ENCODE measurements at places on chromosomes 2 and 18.

DNA sequence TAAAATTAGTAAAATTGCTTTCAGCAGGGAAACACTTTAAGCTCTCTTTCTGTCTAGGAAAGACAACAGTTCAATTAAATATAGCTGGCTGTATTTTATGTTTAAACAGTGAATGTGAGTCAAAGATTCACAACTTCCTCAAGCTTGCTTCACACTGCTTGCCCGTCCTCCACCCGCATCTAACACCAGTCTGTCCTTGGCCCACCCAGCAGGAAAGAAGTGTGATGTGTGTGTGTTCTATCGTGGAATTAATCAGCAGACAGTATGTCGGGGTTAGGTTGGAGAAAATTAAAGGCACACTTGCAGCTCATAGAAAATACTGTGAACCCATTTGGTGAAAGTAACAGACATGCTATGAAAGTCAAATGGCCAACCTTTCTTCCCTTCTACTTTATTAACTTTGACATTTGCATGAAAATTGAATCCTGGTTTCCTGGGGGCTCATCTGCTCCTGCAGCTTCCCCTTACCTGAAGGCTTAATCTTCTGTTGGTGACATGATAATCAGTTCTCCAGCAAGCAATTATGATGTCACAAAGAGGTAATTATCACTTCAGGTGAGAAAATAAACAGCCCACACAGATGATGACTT, 182.0 kb downstream of the UXS1 start:
- no peak for DNase-seq

DNA sequence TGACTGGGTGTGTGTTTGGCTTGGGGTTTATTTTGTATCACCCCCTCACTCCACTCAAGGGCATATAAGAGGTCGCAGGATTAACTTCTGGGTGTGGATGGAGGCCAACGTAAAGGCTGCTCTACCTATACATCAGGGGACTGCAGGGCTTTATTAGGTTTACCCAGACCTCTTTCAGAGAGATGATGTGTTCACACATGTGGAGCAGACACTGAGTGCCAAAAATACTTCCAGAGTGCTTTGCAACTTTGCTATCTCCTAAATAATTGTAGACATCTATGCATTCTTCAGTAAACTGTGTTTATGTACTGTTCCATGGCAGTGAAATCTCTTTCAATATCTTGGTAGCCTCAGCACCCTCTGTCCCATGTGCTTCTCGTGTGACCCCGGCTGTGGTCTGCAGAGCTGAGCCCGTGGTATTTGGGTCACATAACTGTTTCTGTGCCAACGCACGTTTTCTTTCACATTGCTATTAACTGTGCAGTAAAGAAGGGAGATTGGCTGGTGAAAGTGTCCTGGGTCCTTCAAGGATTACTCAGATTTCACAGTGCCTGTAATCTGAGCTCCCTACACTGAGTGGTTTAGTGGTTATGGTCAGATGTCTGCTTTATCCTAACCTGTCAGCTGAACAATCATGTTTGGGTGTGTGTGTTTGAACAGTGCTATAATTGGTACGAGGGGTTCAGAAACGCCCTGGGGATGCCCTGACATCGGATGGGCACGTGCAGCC, 208.1 kb downstream of the VAPA start:
- DNase-seq = peak; percentile 62

DNA sequence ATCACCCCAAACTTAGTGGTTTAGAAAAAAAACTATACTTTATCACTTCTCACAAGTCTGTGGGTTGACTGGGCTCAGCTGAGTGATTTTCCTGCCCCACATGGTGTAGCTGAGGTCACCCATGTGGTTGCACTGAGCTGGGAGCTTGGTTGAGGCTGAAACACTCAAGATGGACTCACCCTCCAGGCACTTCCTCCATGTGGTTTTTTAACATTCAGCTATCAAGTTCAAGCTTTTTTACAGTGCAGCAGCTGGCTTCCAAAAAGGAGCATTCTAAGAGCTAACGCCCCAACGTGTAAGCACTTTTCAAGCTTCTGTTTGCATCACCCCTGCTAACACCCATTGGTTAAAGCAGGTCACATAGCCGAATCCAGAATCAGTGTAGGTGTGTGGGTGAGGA, 105.9 kb upstream of the CREB1 start:
- no peak for DNase-seq

DNA sequence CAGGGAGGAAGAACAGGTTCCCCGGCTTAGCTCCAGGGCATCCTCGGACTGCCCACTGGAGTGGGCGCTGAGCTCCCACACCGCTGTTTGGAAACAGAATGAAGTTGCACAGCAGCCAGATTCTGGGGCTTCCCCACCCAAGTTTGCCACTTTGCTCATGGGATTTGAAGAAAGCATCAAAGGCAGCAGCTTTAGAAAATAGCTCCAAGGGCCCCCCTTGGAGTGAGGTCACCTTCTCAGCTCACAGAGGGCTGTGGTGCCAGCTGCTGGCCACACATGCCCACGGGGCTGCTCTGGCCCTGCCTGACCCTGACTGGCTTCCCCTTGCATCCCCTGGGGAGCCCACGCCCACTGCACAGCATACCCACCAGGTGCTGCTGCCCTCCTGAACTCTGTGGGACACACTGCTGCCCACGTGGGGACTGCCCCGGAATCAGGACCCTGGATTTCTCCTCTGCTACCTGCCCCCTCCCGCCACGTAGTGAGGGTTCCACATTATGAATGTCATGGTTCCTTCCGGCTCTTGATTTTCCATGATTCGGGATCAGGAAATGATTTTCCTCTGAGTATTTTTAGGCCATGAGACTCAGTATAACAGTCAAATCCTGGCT, 70.3 kb downstream of the TGOLN2 start:
- no peak for DNase-seq

- no peak for DNase-seq
Measured at GRCh38 chr18:54734059-54734458, 94.2 kb upstream of the RAB27B start.

DNA sequence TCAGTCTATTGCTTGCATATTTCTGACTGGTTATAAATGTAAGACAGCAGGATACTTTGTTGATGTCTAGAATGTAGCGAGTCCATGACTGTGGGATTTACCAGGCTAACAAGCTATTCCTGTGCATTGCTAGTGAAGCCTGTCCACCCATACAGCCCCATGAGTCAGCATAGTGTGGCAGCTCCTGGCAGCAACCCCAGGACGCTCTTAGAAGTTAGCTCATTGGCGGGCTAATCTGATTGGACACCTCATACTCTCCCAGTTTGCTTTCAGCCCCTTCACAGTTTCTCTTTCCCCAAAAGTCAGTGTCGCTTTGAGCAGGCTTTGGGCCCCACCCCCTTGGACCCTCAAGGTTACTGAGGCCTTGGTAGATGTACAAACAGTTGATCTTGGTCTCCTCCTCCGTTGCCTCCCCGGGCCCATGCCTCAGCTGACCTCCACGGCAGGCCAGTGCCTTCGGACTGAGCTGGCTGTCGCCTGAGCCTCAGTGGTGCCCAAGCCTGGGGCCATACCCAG, 48.0 kb downstream of the COA5 start:
- DNase-seq = no peak

DNA sequence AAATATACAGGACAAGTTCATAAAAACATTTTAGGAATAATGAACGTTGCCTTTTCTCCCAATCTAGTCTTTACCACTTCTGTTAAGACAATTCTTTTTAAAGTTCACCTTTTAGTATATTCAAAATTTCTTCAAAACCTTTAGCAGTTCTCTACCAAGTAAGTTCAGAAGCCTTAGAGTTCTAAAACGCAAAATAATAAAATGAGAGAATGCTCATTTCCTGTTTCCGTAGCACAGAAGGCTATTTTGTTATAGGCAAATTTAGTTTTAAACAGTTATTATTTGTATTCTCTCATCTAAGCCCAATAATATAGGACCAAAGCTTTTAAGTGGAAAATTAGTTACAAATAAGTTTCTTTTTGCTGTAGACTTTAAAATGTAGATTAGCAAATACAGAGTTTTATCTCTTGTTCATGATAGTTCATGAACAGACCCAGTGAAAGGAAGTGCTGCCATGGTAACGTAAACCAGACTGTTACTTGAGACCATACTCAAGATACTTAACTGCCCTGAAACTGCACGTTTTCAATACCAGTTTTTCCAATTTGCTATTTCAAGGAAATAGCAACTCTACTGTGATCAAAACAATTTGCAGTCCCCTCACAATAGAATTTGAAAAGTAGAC, 173.1 kb upstream of the STON1 start:
- DNase-seq = no peak

- no peak for DNase-seq
Measured at GRCh38 chr2:233346376-233346775, 7.9 kb upstream of the DGKD start.

GRCh38 chr2:149575752-149576151, 11.8 kb downstream of the MMADHC start:
- DNase-seq = no peak

DNA sequence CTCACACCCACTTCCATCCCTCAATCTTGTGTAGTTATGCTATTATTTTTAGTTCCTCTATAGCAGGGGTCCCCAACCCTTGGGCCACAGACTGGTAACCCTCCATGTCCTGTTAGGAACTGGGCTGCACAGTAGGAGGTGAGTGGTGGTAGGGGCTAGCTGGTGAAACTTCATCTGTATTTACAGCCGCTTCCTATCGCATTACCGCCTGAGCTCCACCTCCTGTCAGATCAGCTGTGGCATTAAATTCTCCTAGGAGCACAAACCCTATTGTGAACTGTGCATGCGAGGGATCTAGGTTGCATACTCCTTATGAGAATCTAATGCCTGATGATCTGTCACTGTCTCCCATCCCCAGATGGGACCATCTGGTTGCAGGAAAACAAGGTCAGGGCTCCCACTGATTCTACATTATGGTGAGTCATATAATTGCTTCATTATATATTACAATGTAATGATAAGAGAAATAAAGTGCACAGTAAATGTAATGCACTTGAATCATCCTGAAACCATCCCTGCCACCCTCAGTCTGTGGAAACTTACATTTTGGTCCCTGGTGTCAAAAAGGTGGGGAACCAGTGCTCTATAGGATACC, 1.6 kb upstream of the RAB11FIP5 start:
- no peak for DNase-seq

DNA sequence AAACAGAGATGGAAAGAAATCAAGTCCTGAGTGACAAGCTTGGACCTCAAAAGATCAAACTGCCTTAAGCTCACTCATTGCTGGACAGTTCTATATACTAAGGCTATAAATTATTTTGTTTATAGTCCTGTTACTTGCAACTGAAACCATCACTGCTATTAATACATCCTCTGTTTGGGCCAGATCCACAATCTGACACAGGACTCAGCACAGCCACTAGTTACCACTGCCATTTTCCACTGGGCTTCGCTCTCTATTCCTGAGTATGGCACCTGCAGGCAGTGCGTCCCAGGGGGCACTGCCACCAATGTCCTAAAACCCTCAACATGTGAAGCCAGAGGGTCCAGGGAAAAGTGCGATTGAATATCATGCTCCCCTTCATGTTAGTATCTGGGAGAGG, 52.3 kb downstream of the CYP26B1 start:
- no peak for DNase-seq

DNA sequence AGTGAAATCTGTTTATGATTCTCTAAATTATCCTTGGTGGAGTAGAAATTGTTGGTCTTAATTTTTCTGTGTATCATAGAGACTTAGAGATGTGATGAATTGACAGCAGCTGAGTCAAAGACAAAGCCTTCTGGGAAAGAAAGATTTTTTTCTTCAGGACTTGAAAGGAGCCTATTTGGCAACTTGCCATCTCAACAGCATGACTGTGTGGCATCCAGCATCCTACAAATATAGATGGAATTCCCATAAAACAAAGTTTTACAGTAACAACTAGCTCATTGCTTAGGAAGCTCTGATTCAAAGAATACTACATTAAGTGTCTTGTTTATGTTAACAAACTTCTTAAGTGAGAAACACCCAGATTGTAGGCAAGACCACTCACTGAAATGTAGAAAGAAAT, 79.2 kb upstream of the SETBP1 start:
- DNase-seq = no peak

GRCh38 chr2:56450047-56450446, 266.3 kb downstream of the CCDC85A start:
- DNase-seq = no peak

GRCh38 chr18:10518595-10519255, 7.1 kb upstream of the NAPG start:
- peak; percentile 75 for DNase-seq

GRCh38 chr2:10236571-10237391, 65.9 kb upstream of the HPCAL1 start:
- no peak for DNase-seq

DNA sequence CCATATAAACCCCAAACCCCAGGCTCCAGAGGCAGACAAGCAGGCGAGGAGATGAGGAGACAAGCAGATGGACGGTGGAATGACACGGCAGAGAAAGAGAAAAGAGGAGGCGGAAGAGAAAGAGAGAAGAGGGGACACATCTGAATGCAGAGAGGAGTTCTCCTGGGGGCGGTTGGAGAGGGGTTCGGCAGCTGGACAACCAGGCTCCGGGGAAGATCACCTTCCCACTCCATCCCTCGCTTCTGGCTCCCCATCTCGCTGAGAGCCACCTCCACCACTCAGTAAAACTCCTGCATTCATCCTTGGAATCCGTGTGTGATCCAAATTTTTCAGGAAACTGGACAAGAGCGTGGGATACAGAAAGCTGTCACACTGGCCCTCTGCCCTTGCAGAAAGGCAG, 966.7 kb upstream of the NXPH2 start:
- no peak for DNase-seq

- no peak for DNase-seq
Measured at GRCh38 chr2:42359965-42360483, 993 bp downstream of the COX7A2L start.

DNA sequence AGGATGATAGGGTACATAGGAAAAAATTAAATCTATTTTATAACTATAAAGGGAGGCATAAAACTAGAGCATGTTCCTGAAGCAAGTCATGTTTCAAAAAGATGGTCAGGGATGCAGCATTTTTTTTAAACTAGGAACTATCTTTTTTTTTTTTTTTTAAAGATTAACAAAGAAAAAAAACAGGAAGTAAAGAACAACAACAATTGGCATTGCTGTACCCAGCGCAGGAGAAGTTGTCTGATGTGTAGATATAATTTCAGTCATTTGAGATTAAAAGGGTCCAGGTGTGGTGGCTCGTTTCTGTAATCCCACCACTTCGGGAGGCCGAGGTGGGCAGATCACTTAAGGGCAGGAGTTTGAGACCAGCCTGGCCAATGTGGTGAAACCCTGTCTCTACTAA, 41.5 kb downstream of the PMAIP1 start:
- no peak for DNase-seq
